ENCODE measurements at places on chromosomes 7 and 10.

- no peak for DNase-seq
Observed at GRCh38 chr10:89207801-89208551, 859 bp upstream of the CH25H start.

GRCh38 chr10:7218968-7219367, 191.9 kb downstream of the SFMBT2 start:
- no peak for DNase-seq

DNA sequence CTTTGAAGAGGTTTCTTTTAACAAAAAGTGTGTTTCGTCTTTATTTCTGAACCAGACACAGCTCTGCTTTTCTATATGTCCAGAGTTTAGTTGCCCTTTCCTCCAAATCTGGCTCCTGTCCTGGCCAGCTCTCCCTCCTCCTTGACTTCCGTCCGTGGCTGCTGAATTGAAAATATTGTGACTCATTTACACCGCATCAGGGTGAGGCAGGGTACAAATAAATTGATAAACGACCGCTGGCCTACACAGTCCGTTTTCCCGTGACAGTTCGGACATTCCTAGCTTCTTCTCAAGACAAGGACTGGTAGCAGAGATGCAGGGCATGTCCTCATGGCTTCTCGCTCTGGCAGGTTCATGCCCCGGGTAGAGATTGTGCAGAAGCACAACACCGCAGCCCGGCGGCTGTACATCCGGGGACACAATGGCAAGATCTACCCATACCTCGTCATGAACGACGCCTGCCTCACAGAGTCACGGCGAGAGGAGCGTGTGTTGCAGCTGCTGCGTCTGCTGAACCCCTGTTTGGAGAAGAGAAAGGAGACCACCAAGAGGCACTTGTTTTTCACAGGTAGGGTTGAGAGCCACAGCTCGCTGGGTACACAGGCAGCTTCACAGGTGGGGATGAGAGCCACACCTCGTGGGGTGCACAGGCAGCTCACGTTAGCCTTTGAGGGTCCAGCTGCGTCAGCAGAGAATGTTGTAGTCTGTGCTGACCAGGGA, 126.6 kb downstream of the TRRAP start:
- DNase-seq = no peak

DNA sequence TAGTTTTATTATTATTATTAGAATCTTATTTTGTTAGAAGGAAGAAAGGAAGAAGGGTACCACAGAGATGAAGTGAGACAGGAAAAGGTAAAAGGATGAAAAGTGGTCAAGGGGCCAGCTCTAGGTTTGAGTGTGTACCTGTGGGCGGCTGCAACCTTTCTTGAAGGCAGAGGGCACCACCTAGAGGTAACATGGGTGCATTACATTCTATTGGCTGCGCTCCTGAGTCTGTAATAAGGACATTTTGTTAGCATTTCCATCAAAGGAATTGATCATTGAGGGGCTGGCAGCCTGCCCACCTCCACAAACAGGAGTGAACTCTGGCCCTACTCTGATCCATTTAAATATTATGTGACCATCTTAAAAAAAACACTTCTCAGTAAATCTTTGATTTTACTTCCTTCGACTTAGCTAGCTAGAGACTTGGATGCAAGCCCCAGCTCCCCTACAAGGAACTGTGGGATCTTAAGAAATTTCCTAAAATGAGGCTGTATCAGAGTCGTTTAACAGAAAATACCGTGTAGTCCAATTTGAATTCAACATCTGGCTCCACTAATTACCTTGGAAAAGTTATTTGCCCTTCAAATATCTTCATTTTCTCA, 610.4 kb downstream of the IPMK start:
- DNase-seq = peak; percentile 33

GRCh38 chr10:88525371-88526069, 57.6 kb downstream of the RNLS start:
- no peak for DNase-seq
